ENCODE measurements at places on chromosomes 1 and 21.

DNA sequence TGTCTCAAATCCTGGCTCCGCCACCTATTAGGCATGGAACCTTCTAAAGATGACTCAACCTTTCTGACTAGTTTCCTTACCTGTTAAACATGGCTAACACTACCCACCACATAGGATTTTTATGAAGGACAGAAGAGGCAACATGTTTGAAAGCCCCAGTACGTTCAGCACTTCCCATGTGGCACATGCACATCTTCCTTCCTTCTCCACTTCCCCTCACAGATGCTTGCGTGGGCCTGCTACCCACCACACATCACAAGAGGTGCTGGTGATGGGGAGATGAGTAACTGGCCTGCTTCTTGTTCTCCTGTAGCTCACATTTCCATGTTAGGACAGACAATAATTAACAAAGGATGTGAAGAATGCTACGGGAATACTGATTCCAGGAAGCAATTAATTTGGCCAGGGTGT, 7.1 kb downstream of the ZBTB21 start:
- no peak for DNase-seq

- no peak for DNase-seq
These were observed 72.0 kb downstream of the MIS18A start for GRCh38 chr21:32206631-32207405.

DNA sequence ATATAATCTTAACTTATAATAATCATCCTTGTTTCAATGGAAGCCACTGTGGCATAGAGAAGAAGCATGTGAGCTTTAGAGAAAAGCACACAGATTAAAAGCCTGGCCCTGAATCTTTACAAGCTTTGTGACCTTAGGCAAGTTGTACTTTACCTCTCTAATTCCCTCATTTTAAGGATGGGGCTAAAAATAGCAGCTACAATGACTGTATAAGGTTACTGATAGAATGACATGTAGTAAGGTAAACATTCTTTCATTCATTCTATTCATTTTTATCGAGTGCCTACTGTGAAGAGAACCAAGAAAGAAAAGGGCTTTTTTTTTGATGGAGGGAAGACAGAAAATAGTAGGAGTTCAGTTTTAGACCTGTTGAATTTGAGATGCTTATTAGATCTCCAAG, 25.6 kb downstream of the CDKN2C start:
- no peak for DNase-seq

GRCh38 chr21:42655796-42656770, 2.7 kb downstream of the PDE9A start:
- no peak for DNase-seq

- DNase-seq: no peak
These were observed 170.3 kb downstream of the RGS7 start for GRCh38 chr1:241186716-241187115.

DNA sequence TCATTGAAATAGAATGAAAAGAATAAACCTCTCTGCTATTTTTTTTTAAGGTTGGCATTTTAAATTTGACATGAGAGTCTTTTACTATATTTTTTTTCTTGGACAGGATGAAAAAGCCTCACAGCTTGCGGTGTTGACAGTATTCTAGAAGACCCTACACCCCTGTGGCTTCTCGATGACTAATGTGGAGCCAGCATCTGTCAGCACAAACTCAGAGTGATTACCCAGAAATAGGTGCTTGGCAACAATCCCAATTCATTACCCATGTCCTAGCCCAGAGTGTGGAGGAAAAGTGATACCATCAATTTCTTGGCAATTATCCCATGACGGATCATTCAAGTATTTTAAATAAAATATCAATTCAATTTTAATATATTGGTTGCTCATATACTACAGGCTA, 186.8 kb upstream of the MAP1LC3C start:
- DNase-seq: no peak

DNA sequence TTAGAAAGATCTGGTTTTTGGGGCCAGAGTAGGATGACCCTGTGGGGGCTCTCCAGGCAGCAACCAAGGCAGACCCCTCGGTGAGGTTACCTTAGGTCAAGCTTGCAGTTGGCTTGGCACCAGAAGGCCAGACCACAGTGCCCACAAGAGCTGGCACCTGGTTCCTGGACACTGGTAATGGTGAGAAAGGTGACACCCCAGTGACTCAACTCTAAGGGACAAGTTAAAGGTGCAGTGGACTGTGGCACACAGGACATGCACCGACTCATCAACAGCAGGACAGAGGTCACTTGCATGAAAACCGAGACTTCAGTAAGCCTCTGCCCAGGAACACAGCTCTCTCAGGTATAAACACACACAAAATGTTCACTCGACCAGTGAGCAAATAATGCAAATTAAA, 6.7 kb downstream of the LRRC38 start:
- no peak for DNase-seq

DNA sequence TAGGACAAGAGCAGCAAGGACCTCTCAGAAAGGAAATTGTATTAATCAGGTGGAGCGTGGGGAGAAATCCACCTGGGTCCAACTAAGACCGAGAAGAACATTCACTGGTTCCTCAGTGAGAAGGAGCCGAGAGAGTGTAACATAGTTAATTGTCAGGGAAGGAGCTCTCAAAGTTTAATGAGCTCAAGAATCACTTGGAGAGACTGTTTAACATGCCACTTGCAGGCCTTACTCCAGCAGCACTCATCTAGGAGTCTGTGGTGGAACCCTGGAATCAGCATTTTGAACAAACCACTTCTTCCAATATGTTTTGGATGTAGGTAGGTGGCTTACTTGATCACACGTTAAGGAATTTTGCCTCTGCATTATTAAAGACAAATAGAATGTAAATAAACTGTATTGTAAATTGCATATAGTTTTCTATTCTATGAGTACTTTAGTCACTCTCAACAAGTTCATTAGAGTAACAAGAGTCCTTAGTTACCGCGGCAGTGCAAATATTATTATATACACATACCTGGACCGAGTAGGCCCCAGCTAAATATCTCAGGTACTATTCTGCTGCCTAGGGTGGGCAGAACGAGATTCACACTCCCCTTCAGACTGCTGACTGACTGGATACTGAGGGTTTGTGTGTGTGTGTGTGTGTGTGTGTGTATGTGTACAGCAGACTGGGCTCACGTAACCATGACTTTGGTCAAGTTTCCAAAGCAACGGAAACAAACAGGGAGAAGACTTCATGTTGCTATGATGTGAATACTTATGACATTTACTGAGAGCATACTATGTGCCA, 203.2 kb upstream of the USP24 start:
- DNase-seq: no peak

GRCh38 chr1:56547473-56547872, 31.9 kb downstream of the PLPP3 start:
- DNase-seq: no peak

- DNase-seq: no peak
These were observed 1.1 kb downstream of the C1orf56 start for GRCh38 chr1:151048645-151049032.

DNA sequence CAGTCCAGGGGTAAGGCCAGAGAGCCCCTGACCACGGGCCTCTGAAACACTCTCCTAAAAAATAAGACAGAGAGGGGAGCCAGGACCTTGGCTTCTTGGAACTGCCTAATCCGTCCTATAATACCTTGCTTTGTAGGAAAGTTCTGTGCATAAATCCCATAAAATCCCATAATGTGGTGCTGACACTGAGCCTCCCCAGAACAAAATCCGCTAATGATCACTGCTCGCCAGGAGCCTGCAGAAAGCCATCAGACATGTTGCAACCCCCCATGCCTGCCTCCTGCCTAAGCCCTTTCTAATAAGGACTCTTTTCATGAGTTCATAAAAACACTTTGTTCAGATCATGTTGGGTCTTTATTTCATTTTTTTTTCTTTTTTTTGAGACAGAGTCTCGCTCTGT, 9.3 kb upstream of the DHRS3 start:
- no peak for DNase-seq

DNA sequence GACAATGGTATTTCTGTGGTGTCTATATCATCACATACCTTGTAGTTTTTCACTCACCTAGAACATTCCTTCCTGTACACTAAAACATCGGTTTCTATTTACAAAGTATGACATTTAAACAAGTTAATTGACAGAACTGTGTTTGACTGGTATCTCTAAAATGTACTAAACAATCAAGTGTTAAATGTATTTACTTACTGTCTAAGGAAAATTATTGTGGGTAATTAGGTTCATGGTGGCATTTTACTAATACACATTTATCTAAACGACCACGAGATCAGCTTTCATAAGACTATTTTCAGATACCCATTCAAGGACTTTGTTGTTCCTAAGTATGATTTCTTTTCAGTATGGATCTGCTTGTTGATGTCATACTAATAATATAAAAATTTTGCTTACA, 115.2 kb downstream of the ADGRL2 start:
- no peak for DNase-seq

DNA sequence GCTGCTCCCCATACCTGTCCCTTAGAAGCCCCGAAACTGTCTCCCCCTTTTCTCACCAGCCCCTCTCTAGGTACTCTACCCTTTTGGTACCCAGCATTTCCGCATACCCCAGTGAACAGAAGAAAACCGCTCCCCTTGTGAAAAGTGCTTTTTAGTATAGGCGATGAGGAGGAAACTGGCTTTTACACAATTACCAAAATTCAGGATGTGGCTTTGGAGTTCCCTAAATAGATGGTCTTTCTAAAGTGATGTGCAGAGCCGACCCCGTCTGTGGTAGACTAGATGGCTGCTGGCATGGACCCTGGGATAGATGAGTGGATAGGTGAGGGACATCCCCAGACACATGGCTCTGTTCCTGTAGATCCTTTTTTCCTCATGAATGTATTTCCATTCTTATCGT, 2.6 kb upstream of the PER3 start:
- DNase-seq: no peak

GRCh38 chr21:22342889-22343288, 1344.7 kb downstream of the NCAM2 start:
- DNase-seq: no peak

GRCh38 chr1:147142886-147143285, 29.4 kb downstream of the PRKAB2 start:
- DNase-seq: no peak

GRCh38 chr1:153293851-153294250, 18.9 kb downstream of the PGLYRP3 start:
- DNase-seq: no peak

DNA sequence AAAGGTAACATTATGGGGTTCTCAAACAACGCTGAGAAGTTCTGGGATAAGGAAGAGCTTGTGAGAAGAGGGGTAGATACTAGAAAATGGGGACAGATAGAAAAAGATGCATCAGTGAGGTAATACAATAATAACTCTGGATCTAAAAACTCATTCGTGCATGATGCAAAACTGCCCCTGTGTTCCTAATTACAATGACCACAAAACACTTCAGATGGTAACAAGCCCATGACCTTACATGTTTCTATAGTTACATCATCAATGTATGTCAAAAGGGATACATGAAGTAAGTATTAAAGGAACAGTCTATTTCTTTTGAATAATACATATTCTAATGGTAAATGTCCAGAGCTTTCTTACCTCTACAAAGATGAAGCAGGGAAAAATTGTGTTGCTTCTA, 110.6 kb upstream of the PLPPR5 start:
- DNase-seq: no peak

- no peak for DNase-seq
These were observed 127.1 kb downstream of the SLC30A10 start for GRCh38 chr1:219801156-219801820.

DNA sequence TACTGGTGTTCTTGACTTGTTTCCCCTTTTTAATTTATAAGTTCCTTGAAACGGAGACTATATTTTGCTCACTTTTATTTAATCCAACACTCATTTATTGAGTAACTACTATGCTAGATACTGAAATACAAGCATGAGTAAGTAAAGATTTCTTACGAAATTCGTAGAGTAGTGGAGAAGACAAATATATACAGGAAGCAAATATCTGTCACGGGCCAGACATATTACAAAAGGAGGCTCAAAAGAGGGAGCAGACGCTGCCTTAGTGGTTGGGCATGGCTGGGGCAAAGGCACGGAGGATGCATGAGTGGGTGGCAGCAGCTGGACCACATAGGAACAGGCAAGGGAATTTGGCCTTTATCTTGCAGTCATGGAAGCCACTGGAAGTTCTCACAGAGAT, 6.8 kb downstream of the NCF2 start:
- no peak for DNase-seq

- no peak for DNase-seq
These were observed 142.2 kb downstream of the URB2 start for GRCh38 chr1:229768232-229768631.

GRCh38 chr1:105632342-105633196, 1423.9 kb upstream of the PRMT6 start:
- DNase-seq: peak; percentile 34

DNA sequence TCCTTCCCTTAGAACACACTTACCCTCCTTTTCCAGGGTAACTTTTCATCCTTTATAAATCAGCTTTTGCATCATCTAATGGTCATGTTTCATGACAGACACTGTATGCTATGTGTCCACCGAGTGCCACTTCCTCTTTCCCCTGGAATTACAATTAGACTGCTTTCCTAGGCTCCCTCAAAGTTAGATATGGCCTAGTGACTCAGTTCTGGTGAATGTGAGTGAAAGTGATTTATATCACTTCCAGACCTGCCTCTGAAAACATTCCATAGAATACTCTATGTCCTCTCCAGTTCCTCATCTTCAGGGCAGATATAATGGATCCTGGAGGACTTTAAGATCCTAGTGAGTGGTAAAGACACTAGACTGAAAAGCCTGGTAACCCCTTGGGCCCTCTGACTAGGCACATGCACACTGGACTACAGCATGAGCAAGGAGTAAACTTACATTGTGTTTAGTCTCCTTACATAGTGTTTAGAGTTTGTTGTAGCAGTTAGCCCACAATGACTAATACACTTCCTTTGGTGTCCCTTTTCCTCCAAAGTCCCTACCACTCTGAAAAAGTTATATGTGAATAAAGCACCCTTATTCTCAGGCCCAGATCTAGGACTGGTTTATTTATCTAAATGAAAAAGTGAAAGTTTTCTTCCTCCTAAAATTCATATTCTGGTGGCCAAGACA, 59.3 kb downstream of the GPR88 start:
- DNase-seq: no peak

DNA sequence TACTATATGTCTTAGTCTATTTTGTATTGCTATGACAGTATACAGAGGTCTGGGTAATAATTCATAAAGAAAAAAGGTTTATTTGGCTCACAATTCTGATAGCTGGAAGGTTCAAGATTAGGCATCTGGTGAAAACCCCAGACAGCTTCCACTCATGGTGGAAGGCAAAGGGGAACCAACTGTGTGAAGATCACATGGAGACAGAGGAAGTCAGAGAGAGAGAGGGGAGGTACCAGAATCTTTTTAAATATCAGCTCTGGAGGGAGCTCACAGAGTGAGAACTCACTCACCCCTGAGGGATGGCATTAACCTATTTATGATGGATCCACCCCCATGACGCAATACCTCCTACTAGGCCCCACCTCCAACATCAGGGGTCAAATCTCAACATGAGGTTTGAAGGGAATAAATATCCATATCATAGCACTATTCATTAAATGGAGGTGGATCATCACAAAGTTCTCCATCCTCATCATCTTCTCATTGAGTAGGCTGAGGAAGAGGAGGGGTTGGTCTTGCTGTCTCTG, 290.5 kb downstream of the DSCAM start:
- no peak for DNase-seq

- no peak for DNase-seq
These were observed 69.9 kb upstream of the BACE2 start for GRCh38 chr21:41098076-41098475.
